AG09319 (cell line): ENCODE measurements at places on chromosomes 2 and 18.

DNA sequence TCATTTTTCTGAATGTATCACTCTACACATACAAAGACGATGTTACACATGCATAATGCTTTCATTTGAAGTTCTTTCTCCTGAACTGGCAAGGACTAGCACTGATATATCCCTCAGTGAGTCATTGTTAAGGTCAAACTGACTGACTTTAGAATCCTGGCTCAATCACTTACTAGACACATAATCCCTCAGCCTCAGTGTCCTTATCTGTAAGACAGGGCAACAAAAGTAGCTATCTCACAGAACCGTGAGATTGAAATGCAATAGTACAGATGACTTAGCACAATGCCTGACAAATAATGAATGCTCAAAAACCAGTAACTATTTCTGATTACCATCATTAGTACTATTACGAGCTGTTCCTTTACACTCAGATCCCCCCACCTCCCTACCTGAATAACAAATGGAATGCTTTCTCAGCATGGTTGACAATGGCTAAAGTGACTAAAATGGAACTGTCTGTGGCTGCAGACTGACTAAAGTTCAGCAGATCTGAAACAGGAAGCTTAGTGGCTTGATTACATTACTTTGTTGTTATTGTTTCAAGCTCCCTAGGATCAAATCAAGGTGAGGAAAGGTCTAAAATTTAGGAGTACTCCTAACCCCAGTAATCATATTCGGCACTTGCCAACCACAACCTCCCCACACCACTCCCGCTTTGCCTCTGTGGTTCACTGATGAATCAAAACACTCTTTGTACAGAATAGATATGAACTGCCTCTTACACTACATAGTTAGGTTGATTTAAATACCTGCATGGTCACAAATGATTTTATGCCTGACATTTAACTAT, 35.8 kb upstream of the CACNB4 start:
- DNase-seq = no peak

DNA sequence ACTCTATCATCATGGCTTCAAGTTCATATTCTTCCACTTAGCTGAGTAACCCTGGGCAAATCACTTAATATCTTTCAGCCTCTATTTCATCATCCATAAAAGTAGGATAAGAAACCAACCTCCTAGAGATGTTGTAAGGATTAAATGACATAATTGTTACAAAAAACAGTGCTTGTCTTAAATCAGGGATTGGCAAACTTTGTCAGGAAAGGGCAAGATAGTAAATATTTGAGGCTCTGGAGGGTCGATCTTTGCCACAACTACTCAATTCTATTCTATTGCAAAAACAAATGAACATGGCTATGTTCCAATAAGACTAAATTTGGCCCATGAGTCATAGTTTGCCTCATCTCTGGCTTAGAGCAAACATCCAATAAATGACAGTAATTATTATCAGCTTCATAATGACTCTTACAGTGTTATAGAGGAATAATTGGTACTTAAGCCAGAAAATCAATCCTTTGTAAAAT, 184.7 kb downstream of the SATB2 start:
- DNase-seq = peak; percentile 71

DNA sequence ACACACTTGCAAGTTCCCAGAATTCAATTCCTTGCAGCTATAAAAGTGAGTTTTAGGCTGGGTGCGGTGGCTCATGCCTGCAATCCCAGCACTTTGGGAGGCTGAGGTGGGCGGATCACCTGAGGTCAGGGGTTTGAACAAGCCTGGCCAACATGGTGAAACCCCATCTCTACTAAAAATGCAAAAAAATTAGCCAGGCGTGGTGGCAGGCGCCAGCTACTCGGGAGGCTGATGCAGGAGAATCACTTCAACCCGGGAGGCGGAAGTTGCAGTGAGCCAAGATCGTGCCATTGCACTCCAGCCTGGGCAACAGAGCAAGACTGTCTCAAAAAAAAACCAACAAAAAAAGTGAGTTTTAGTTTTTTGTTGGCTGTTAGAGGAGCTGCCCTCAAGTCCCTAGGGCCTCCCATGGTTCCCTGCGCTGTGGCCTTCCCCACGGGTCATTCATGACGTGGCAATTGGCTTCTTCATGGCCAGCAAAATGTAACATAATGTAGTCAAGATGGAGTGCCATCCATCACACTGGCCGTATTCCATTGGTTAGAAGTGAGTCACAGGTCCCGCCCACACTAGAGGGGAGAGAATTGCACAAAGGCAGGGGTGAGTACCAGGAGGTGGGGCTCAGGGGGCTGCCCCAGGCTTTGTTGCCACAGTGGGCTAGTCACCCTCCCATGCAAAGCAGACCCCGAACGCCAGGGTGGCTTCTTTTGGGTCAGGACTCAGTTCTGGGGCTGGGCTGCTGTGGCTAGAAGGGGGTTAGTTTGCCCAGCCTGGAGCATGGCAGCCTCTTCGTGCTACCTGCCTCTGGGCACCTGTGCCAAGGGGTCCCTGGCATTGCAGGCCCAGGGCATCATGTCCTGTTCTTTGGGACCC, 37.7 kb upstream of the INHBB start:
- DNase-seq = no peak

DNA sequence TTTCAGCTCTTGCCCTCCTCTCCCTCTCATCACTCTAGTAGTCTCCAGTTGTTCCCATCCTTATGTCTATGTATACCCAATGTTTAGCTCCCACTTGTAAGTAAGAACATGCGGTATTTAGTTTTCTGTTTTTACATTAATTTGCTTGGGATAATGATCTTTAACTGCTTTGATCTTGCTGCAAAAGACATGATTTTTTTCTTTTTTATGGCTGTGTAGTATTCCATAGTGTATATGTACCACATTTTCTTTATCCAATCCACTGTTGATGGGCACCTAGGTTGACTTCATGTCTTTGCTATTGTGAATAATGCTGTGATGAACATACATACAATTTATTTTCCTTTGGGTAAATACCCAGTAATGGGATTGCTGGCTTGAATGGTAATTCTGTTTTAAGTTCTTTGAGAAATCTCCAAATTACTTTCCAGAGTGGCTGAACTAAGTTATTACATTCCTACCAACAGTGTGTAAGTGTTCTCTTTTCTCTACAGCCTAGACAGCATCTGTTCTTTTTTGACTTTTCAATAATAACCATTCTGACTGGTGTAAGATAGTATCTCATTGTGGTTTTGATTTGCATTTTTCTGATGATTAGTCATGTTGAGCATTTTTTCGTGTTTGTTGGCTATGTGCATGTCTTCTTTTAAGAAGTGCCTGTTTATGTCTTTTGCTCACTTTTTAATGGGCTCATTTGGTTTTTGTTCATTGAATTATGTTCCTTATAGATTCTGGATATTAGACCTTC, 179.6 kb upstream of the SLC39A10 start:
- peak; percentile 16 for DNase-seq

DNA sequence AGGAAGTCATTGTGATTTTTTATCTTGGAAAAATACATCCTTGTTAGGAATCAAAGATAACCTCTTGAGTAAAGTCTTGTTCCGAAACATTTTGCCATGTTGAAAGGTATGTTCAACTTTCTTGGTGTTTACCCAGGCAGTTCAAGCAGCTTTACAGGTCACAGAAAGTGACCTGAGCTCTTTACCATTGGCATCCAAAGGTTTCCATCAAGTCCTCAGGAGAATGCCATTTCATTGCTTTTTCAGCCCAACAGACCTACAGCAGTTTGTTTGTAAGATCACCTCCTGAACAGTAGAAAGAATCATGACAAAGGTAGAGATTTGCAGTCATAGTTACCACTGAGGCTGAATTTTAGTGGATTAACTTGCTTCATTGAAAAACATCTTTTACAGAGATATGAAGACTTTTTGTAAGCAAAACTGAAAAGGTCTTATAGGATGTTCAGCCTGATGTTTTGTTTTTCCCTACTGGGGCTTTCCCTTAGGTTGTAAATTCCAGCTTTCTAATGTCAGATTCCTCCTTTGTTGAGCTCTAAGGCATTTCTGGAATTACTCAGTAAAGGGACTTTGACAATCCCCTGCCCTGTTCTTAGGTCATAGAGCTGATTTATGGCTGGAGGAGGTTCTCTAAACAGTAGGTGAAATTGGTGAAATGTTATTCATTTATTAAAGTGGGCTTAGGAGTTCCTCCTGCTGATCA, 236.8 kb upstream of the RBMS1 start:
- DNase-seq = no peak

GRCh38 chr2:113000436-113000835, 4.8 kb upstream of the IL36A start:
- DNase-seq = no peak

DNA sequence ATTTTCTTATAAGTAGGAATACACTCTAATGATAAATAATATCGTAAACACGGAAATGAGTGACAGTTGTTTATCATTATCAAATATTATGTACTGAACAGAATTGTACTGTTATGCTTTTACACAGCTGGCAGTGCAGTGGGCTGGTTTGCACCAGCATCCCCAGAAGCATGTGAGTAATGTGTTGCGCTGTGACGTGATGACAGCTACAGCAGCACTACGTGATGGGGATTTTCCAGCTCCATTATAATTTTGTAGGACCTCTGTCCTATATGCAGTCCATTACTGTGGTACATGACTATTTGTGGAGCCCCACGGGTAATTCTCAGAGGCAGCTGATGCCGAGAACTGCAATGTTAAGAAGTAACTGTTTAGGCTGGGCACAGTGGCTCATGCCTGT, 77.3 kb upstream of the ATG16L1 start:
- DNase-seq = no peak

DNA sequence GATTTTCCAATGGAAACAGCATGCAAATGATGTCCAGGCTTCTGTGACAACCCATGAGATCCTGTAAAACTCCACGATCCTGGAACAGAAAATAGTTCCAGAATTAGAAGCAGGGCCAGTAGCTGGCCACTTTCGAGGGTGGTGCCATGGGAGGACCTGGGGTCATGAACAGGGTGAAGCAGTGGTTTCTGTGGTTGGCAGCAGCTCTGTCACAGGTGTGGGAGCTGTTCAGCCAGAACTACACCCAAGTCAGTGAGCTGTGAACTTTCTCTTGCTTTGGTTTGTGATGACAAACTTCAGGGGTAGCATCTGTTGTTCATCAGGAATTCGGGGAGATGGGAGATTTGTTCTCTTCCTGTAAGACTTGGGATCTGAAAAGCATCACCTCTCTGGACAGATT, 314.4 kb upstream of the NT5C1B start:
- no peak for DNase-seq

DNA sequence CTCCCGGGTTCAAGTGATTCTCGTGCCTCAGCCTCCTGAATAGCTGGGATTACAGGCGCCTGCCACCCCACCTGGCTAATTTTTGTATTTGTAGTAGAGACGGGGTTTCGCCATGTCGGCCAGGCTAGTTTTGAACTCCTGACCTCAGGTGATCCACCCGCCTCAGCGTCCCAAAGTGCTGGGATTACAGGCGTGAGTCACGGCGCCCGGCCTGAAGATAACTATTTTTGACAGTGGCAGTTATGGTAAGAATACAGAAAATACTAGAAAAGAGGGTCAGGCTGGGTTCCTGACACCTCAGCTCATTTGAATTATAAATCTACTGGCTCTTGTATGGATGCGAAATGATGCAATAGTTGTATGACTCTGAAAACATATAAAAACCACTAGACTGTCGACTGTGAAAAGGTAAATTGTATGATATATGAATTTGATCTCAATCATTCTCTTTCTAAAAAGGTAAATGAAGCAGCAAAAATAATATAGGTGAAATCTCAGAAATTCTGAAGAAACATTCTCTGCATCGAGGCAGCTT, 11.1 kb upstream of the DGKD start:
- no peak for DNase-seq

GRCh38 chr2:200307724-200308545, 1.4 kb downstream of the SPATS2L start:
- DNase-seq = no peak

DNA sequence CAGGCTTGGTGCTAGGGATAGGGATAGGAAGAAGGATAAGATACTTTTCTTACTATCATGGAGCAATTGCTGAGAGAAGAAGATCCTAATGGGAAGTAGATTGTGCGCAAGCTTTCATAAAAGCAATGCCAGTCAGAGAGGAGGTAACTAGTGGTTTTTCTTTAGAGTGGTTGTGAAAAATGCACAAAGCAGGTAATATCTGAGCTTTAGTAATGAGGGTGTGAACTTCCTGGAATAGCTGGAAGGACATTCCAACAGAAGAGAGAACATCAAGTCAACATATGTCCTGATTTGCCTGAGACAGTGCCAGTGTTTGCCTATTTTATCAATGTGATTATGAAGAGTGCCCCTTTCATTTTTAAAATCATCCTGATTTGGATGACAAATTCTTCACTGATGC, 34.1 kb downstream of the CCBE1 start:
- no peak for DNase-seq

GRCh38 chr2:237540223-237540775, 26.1 kb upstream of the PRLH start:
- DNase-seq = no peak

DNA sequence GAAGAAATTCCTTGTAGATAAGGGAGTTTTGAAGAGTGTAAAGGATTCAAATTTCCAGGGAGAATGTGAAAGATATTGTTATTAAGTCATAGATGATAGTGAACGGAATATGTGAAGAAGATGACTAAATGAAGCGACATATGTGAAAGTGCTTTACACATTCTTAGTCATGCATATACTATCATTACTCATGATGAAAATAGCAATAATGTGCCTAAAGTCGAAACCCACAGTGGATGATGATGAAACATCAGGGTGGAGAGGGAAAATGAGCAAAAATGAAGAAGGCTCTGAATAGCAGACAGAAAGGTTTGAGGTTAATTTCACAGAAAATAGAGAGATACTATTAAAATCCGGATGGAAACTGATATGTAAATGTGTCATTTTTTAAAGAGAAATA, 1237.1 kb downstream of the LRP1B start:
- DNase-seq = no peak

- no peak for DNase-seq
These were observed 7.1 kb downstream of the ST8SIA3 start for GRCh38 chr18:57359433-57359832.

- peak; percentile 99 for DNase-seq
These were observed 919 bp upstream of the CYP1B1 start for GRCh38 chr2:38076710-38077430.

DNA sequence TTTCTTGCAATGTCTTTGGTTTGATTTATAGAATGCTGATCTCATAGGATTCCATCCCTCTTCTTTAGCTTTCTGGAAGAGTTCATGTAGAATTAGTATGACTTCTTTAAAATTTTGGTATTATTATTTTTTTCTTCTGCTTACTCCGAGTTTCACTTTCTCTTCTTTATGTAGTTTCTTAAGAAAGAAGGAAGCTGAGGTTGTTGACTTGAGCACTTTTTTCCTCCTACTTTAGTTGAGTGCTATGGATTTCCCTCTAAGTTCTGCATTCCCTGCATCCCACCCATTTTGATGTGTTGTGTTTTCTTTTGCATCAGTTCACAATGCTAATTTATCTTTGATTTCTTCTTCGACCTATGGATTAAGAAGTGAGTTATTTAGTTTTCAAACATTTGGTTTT, 78.9 kb upstream of the SPRED2 start:
- no peak for DNase-seq
